ENCODE measurements at places on chromosomes 5 and 9.

DNA sequence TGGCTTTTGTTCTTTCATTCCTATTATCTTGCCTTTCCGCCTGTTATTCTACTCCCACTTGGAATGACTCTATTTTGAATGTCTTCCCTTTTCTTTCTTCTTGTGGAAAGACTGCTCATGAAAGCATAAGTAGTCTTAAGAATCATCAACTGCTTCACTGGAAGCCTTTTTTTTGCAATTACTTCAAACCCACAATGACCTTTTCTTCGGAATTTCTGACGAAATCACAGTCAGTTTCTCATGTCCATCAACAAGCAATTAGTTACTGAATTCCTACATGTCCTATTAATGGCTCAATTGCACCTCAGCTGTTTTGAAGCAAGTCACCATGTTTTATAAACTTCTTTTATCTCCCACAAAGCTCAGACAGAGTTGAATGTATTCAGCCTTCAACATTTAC lies 196.2 kb downstream of the TARS1 start:
- DNase-seq: no peak

GRCh38 chr5:98204798-98205197 lies 568.7 kb upstream of the RGMB start:
- no peak for DNase-seq

- no peak for DNase-seq
Measured at GRCh38 chr5:157729858-157730257, 1.4 kb upstream of the THG1L start.

DNA sequence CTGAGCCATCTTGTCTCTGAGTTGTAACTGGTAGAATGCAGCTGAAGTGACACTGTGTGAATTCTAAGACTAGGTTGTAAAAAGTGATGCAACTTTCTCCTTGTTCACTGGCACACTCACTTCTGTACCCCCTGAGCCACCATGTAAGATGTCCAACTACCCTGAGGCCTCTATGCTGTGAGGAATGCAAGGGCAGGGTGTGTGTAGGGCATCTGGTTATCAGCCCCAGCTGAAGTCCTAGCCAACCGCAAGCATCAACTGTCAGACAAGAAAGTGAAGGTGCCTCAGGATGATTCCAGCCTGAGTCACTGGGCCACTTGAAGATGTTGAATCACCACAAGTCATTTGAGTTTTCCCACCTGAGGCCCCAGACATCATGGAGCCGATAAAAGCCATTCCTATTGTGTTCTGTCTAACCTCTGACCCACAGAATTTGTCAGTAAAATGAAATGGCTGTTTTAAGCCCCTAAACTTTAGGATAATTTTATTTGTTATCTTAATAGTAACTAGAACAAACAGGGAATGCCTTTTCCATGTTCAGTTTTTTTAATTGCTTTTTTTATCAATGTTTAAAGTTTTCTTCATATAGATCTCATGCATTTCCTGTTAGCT lies 18.7 kb upstream of the RHOBTB3 start:
- DNase-seq: no peak

DNA sequence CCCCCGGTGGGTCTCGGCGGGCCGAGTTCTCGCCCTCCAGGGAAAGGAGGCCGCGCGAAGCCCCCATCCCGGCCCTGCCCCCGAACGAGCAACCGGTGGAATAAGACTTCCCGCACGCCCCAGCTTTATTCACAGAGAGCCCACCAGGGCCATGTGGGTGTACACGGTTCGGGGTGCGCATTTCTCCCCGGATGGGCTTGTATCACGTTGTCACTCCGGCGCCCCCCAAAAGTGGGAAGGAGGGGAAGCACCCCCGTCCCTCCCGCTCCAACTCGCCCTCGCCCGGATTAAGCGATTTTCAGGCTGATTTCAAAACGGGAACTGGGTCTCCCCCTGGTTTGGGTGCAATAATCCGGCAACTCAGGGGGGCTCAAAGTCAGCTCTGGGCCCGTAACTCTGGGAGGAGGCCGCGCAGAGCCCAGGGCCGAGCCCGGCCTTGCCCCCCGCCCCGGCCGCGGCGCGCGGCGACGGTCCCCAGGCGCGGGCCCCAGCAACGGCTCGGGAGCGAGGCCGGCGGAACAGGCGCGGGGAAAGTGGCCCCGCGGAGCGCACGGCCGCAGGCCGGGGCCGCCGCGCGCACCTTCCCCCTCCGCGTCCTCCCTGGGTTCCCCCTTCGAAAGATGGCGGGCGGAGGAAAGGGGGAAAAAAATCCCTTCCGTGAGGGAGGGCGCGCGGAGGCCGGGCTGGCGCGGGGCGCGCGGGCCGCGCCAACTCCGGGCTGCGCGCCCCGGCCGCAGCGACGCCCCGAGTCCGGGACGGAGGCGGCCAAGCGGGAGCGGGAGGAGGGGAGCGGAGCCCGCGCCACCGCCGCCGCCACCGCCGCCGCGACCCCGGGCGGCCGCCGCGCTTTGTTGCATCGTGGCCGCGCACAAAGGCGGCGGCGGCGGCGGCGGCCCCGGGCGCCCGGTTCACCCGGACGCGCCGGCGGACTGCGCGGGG lies 644 bp downstream of the BRD3 start:
- peak; percentile 12 for DNase-seq

DNA sequence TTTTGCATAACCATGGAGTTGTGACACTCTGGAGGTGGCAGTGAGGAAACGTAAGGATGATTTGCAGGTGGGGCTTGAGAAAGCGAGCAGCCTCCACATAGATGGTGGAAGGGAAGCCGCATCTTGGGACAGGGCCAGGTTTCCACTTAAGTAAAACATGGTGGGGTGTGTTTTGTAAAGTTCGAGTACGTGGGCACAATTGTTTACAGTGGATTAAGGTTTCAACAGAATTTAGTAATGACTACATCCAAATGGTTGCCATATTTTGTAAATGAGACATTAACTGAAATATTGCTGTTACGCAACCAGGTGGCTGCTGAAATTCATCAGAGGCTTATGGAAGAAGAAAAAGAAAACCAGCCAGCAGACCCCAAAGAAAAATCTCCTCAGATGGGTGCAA lies 85.4 kb upstream of the IL7R start:
- DNase-seq: no peak

GRCh38 chr5:127785098-127785927 lies 82.1 kb downstream of the CCDC192 start:
- DNase-seq: no peak

DNA sequence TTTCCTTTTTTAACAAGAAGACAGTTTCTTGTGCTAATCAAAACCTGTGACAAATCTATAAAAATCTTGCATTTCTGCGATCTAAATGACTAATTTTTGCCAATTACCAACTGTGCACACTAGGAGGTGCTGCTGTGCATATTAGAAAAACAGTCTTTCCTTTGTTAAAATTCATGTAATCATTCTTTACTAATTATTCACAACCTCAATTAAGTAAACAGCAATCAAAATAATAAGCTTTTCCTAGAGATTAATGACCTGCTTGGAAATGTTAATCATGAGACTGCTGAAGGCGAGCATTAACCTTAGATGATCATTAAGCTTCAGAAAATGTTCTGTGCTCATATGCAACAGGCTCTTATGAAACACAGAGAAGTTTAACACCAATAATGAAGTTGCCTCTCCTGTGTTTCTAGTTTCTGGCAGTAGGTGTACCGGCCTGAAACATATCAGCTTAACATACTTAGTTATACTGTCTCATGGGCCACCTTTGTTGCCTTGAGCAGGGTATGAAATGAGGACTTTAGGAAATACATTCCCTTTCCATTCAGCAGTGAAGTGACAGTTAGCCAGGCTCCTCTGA lies 17.7 kb downstream of the RFESD start:
- peak; percentile 55 for DNase-seq

- DNase-seq: no peak
Measured at GRCh38 chr5:165101709-165102108, 1596.3 kb downstream of the MAT2B start.

- no peak for DNase-seq
Measured at GRCh38 chr9:16052757-16053530, 500.1 kb downstream of the CCDC171 start.

- DNase-seq: no peak
Measured at GRCh38 chr9:2496934-2497333, 124.7 kb upstream of the VLDLR start.

GRCh38 chr9:61665829-61666228 lies 476.0 kb downstream of the SPATA31A7 start:
- DNase-seq: no peak

- peak; percentile 45 for DNase-seq
Measured at GRCh38 chr5:36305571-36306326, 4.0 kb upstream of the RANBP3L start.

- no peak for DNase-seq
Measured at GRCh38 chr9:122791872-122792669, 3.3 kb downstream of the OR5C1 start.

GRCh38 chr9:122394265-122395125 lies 23.7 kb downstream of the PTGS1 start:
- no peak for DNase-seq

DNA sequence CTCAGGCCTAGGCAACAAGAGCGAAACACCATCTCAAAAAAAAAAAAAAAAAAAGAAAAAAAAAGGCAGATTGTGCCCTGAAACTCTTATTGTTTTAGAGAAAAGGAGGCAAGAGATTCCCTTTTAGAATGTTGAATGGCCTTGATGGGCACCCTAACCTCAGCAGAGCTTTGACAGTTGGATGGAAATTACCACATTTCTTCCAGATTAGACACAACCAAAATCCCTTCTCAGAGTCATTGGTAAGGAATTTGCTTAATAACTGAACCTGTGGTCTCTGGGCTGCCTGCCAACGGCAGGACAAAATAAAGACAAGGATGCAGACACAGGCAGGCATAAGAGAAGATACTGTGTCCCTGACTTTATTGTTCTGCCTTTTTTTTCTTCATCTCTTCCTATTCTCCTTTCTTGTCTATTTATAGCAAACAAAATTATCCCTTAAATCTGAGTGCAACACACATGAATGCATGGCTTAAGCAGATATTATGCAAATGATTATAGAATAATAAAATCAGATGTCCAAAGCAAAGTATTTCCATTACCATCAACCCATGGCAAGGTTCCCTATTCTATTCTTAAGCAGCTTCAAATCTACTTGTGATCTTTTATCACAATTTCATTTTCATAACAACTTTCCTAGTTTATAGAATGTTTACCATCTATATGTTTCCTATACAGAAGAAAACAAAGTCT lies 37.3 kb upstream of the TRIO start:
- DNase-seq: no peak

- no peak for DNase-seq
Measured at GRCh38 chr9:20286969-20287368, 335.3 kb downstream of the MLLT3 start.

GRCh38 chr5:169657127-169657526 lies 20.1 kb downstream of the DOCK2 start:
- DNase-seq: no peak

- DNase-seq: no peak
Measured at GRCh38 chr9:17699615-17700330, 120.9 kb downstream of the SH3GL2 start.

DNA sequence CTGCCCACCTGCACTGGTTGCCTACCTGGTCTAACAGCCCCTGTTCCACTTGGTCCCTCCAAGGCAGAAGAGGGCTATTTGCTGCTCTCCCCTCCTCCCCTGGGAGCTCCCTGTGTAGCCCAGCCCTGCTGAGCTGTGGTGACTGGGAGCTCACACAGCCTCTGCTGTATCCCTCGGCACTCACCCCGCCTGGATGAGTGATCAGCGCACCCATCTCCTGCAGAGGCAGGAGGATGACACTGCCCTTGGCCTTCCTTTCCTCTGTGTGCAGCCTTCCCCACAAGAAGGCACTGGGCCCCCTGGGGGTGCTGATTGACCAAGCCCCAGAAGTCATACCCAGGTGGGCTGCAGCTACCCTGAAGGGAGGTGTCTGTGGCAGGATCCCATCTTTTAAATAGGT lies 134.2 kb downstream of the ADAMTS2 start:
- DNase-seq: no peak

DNA sequence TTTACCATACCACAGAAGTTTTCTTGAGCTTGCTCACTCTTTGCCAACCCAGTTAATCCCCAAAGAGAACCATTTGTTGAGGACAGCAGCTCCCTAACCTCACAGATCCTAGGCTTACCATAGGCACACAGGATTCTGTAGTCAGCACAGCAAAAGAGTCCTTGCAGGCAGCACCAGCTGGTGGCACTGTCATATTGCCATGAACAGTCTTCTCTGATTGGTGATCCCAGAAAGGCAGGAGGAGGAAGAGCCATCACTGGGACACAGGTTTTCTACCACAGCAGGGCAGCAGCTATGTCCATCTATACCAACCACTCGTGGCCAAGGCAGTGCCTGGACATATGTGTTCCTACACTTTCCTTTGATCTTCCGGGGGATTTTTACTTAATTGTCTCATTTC lies 297.1 kb upstream of the CD180 start:
- DNase-seq: peak; percentile 35

GRCh38 chr5:60521376-60522291 lies 178.3 kb downstream of the DEPDC1B start:
- DNase-seq: peak; percentile 22

- no peak for DNase-seq
Measured at GRCh38 chr9:126915281-126915816, 767 bp downstream of the RALGPS1 start.

GRCh38 chr9:115103746-115104477 lies 14.0 kb downstream of the TNC start:
- no peak for DNase-seq

- DNase-seq: no peak
Measured at GRCh38 chr9:96391021-96391765, 7.7 kb upstream of the SLC35D2 start.

DNA sequence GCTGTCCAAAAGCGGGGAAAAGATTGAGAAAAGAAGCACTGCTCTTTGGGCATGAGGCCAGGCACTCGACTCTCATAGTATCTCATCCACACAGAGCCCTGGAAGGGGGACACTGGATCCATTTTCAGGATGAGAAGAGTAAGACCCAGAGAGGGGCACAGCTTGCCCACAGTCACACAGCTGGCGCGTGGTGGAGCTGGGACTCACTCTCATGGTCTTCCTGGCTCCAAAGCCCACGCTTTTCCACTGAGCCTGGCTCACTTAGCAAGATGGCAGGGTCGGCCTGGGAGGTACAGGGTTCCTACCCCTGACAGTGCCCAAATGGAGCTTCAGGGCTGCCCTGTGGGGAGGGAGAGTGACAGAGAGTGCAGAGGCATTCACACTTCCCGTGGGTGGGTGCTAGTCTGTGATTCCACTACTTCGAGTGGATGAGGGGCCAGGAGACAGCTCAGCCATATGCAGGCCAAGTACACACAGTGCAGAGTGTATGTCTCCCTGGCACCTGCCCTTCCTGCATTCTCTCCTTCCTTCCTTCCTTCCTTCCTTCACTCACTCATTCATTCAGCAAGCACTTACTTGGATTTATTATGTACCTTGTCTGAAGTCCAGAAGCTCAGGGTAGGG lies 18.3 kb upstream of the IGFBPL1 start:
- DNase-seq: no peak

GRCh38 chr5:88090506-88090905 lies 178.1 kb downstream of the TMEM161B start:
- no peak for DNase-seq

Measured in Kasumi-1 (cell line).